A172 (cell line): ENCODE measurements at places on chromosomes 11 and 22. TPM values are rescaled to one million over a fixed set of nuclear protein-coding genes. Genes with fewer than 3 reads are reported as not detected.

The TMPRSS13 gene
- total RNA-seq, result not detected in 2 replicates

The NEFH gene
- not detected in 2 replicates for total RNA-seq

The GVQW3 gene
- 1.1 and 2.1 TPM in 2 replicates for total RNA-seq

The OLFML1 gene
- total RNA-seq, result 0.96 TPM in 1 of 2 replicates, not detected in the other

The INS gene
- not detected in 2 replicates for total RNA-seq

The RASSF7 gene
- total RNA-seq, result 24.9 and 43.9 TPM in 2 replicates

DNA sequence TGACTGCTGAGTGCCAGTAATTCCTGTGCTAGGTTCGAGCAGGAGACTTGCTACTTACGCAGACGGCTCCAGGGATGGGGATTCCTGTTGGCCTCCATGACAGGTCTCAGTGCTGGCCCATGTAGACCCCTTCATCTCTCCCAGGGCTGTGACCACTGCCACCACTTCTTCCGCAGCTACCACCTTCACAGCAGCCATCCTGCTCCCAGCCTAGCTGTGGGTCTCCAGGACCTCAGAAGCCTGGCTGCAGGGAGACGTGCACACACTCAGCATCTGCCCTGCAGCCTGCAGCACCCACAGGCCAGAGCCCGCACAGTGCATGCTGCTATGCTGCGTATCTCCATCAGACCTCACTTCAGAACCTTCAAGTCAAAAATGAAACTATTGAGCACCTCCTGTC lies 1503.9 kb downstream of the BRD1 start:
- DNase-seq, result no peak

DNA sequence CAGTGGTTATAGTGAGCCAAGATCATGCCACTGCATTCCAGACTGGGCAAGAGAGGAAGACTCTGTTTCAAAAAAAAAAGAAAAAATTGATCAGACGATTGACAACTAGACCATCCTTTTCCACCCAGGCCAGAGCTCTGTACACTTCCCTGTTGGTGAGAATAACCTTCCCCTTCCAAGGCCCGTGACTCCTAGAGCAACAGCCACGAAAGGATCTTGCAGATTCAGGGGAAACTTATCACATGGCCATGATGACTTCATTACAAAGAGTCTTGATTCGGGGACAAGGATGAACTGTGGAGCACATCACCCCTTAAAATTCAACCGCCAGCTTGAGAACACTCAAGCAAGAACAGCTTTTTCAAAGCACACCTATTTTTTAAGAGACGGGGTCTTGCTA lies 10.3 kb downstream of the CD5 start:
- DNase-seq, result no peak

DNA sequence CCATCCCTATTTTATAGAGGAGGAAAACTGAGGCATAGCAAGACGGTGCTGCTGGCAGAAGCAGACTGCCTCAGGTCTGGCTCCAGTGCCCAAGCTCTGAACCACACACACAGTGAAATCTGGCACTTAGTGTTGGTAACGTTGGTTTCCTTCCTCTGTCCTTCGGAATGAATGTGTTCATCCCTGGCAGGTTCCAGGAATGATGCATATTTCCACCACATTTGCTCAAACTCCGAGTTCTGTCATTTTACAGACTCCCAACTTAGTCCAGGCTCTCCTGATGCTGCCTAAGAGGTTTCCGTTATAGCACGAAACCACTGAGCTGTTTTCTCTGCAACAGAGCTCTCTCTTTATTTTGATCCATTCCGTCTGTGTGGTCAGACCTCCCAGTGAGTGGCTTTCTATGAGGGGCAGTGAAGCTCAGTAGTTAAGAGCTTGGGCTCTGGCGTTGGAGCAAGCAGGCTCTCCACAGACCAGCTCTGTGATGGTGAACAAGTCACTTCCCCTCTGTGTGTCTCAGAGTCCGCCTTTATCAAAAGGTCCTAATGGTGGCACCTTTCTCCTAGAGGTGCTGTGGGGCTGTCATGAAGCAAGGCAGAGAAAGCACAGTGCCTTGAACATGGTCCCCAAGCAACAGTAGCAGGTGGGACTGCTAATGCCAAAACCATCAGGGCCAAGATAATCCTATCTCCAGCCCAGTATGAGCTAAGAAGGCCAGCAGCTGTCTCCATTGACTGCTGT lies 200.3 kb downstream of the MYO18B start:
- no peak for DNase-seq

DNA sequence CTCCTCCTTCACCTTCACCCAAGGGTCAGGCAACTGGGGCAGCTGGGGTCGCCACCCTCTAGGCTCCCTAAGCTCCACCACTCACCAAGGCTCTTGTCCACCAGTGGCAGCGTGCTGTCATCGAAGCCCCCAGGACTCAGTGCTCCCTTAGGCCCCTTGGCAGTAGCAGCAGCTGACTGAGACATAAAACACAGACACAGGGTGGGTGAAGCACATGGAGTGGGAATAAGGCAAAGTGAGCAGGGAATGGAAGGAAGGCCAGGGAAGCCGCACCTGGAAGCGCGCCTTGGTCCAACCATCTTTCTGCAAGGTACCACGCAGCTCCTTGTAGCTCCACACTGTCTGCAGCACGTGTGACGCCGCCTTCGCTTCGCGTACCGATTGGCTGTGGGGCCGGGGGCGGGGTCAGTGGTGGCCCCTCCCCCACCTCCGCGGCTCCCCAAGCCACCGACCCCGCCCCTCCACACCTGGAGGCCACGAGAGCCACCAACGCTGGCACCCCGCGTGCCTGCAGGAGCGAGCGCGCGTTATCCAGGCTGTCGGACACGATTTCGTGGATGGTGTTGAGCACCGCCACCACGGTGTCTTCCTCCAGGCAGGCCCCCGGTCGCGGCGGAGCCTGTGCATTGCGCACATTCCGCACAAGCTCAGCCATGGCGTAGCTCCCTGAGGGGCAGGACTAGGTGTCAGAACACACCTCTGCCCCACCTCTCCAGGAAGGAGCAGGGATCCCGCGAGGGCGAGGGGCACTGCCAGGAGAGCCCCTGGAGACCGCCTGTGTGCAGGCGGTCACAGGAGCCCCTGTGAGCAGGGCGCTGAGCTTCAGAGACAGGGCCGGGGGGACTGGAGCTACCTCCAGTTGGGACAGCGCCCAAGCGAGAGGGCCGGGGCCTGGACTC lies 31.3 kb upstream of the TXNRD2 start:
- no peak for DNase-seq

- no peak for DNase-seq
These were observed 76.4 kb upstream of the DRD2 start for GRCh38 chr11:113551645-113552044.

- no peak for DNase-seq
These were observed 258.6 kb downstream of the METTL15 start for GRCh38 chr11:28366549-28367346.

DNA sequence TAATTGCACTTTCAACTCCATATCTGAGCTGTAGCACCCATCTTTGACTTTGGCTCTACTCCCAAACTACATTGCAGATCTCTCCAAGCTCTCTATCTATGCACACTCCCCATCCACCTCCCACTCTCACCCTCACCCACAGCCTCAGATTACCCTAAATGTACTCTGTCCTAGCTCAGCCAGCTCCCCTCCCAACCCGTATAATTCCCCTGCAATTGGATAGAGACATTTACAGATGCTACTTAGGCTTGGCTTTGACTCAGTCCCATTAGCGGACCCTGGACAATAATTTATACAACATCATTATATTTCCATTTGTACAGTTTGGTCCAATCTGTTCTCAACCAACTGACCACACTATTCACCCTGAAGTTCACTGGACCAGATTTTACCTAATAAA lies 338.9 kb upstream of the ANO3 start:
- DNase-seq, result no peak

- DNase-seq, result no peak
These were observed 154.6 kb downstream of the MAML2 start for GRCh38 chr11:96188243-96189006.

DNA sequence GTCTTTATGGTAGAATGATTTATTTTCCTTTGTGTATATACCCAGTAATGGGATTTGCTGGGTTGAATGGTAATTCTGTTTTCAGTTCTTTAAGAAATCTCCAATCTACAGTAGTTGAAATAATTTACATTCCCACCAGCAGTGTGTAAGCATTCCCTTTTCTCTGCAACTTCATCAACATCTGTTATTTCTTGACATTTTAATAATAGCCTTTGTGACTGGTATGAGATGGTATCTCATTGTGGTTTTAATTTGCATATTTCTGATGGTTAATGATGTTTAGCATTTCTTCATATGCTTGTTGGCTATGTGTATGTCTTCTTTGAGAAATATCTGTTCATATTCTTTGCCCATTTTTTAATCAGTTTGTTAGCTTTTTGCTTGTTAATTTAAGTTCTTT lies 901.2 kb downstream of the METTL15 start:
- DNase-seq, result no peak

- DNase-seq, result no peak
These were observed 82.7 kb upstream of the EED start for GRCh38 chr11:86161837-86162236.

DNA sequence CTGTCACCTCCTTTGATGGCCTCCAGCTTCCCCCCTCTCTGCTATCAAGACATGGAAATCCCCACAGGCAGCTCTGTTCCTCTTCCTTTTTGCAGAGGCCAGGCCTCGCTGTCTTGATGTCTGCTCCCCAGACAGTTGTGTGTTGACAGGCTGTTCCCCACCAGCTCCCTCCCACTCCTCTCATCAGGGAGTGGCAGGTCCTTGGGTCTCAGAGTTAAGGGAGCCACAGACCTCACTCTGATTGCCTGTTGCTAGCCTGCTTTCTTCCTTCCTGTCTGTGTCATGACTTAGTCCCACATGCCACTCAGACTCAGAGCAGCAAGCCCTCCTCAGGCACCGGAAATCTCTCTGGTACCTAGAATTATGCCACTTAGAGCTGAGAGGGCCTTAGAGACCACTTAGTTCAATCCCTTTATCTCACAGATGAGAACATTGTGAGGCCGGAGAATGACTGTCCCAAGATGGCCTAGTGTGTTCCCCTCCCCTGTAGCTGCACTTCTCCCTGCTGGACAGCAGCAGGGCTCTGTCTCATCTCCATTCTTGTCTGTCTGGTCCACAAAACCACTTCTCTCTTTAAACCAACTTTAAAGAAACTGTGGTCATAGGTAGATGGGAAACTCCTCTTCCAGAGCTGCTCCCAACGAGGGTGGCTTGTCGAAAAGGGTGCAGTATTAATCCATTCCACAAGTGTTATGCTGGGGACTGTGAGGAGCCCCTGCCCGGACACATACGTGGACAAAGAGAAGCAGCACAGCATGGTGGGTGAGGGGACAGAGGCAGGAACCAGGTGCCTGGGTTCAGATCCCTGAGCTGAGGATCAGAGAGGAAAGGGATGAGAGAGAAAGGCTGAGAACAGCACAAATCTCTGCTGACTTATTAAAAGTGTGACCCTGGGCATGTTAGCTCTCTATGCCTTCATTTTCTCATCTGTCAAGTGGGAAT lies 4.2 kb downstream of the AMPD3 start:
- DNase-seq, result no peak

DNA sequence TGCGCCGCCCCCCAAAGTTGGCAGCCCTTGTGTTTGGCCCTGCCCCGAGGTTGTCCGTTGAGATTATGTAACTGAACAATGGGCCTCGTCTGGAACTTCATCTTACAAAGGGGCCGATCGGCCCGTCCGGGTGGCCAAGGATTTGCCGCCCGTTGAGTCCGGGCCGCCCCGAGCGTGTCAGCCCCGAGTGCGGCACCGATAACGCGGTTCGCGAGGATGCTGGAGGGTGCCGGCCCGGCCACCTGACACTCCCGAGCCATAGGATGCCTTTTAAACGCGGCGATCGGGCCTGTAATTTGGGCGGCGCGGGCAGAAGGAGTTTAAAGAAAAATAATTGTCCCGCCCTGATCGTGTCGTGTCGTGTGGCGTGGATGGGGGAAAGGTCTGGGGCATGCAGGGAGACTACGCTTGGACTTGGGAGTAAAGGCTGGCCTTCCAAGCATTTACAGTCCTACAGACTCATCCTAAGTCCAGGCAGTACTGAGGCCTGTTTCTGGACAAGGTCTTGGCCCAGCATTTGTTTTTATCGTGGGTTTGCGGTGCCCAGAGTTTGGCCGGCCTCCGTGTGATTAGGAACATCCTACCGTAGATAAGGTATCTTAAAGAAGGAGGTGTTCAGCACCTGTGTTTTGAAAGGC lies 1.3 kb downstream of the WEE1 start:
- DNase-seq, result no peak

- DNase-seq, result no peak
These were observed 78.7 kb downstream of the PHF21B start for GRCh38 chr22:44931077-44931540.
